ENCODE measurements at places on chromosomes 6 and 20. TPM values are rescaled to one million over a fixed set of nuclear protein-coding genes. Genes with fewer than 3 reads are reported as not detected.

GRCh38 chr20:63834491-63834880, 3.4 kb upstream of the ZBTB46 start:
- no peak for DNase-seq
- H3K27ac ChIP-seq, result no peak overlapping the region

DNA sequence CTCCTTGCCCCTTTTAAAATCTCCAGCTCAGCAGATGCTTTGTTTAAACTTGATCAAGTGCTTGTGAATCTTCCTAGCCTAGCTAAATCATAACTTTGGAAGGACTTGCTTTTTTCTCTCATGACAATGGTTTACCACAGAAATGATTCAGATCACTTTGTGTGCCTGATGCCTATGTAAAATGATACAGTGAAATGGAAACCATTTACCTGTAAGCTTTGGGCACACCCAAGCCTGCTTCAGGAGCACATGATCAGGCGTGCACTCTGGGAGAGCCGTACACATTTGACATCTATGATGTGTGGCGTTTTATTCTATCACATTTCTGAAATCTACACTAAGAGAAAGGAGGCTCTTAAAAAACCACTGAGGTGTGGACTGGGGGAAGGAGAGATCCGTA, 41.1 kb downstream of the PTPN1 start:
- H3K4me3 ChIP-seq, result no peak overlapping the region
- no peaks in the 10 kb centered on the region for H3K27me3 ChIP-seq
- peaks cover 6% of the 10 kb centered on the region for H3K36me3 ChIP-seq
- peaks cover 41% of the 10 kb centered on the region for H3K4me1 ChIP-seq
- DNase-seq, result peak; percentile 44
- H3K27ac ChIP-seq, result no peak overlapping the region

GRCh38 chr6:142787422-142787821, 157.6 kb downstream of the HIVEP2 start:
- H3K36me3 ChIP-seq, result peaks cover 2% of the 10 kb centered on the region
- no peak overlapping the region for H3K4me3 ChIP-seq
- no peak for DNase-seq
- peaks cover 25% of the 10 kb centered on the region for H3K4me1 ChIP-seq
- H3K27ac ChIP-seq, result no peak overlapping the region

GRCh38 chr6:140713495-140713894, 1339.0 kb upstream of the CITED2 start:
- no peak overlapping the region for H3K27ac ChIP-seq
- H3K4me1 ChIP-seq, result no peaks in the 10 kb centered on the region
- H3K4me3 ChIP-seq, result no peak overlapping the region
- H3K27me3 ChIP-seq, result no peaks in the 10 kb centered on the region
- peak; percentile 6 for DNase-seq

- H3K36me3 ChIP-seq, result peaks cover 3% of the 10 kb centered on the region
- no peak overlapping the region for H3K4me3 ChIP-seq
- no peaks in the 10 kb centered on the region for H3K27me3 ChIP-seq
- H3K4me1 ChIP-seq, result no peaks in the 10 kb centered on the region
- H3K27ac ChIP-seq, result no peak overlapping the region
These were observed 2.7 kb upstream of the C6orf163 start for GRCh38 chr6:87341899-87342298.

DNA sequence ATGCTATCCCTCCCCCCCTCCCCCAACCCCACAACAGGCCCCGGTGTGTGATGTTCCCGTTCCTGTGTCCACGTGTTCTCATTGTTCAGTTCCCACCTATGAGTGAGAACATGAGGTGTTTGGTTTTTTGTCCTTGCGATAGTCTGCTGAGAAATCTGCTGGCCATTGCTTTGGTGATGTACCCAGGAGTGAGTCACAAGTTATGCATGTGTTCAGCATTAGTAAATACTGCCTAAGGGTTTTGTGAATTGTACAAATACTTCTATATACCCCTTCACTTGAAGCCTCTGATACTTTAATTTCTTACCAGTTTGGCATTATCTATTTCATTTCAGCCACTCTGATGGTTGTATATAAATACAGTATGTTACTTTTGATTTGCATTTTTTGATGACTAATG, 711.3 kb upstream of the GJE1 start:
- H3K27me3 ChIP-seq, result no peaks in the 10 kb centered on the region
- no peak for DNase-seq
- no peaks in the 10 kb centered on the region for H3K4me1 ChIP-seq
- no peak overlapping the region for H3K27ac ChIP-seq

DNA sequence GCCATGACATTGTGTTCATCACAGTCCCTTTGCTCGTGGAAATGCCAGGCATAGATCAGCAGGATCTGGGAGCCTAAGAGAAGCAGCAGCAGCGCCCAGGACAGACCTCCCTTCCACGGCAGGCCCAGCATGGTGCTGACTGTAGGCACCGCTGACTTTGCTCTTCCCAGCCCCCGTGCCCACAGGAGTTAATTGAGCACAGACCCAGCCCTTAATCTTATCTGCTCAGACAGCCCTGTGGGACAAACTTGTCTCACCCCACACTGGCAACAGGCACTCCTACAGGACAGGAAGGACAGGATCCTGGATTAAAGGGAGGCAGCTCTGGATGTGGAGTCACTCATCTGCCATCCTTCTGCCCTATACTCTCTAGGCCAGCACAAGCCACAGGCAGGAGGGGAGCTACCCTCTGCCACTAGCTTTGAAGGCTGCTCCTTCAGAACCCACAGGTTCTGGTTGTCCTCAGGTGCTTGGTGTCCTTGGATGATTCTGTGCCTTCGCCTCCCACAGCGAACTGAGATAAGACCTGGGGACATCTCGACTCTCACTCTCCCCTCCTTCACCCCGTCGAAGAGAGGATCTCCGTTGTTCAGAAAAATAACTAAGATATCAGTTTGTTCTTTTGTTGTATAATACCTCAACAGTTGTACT, at the start of gene CST9L:
Gene CST9L, minus strand, starts transcription at position 165 of the 651 bp plus-strand sequence. Its CDS starts 34 bp downstream, at position 131.
- no peaks in the 10 kb centered on the region for H3K4me1 ChIP-seq
- DNase-seq, result no peak
- no peak within 1 kb of the TSS for H3K27ac ChIP-seq
- H3K36me3 ChIP-seq, result no peaks in the 10 kb centered on the region
- H3K4me3 ChIP-seq, result no peak within 1 kb of the TSS

- no peaks in the 10 kb centered on the region for H3K27me3 ChIP-seq
- DNase-seq, result no peak
- H3K36me3 ChIP-seq, result no peaks in the 10 kb centered on the region
- no peak overlapping the region for H3K4me3 ChIP-seq
These were observed 118.6 kb upstream of the ASF1A start for GRCh38 chr6:118775381-118775780.

- no peak for DNase-seq
- no peak overlapping the region for H3K4me3 ChIP-seq
These were observed 50.4 kb downstream of the HS3ST5 start for GRCh38 chr6:114292431-114292830.

- no peaks in the 10 kb centered on the region for H3K27me3 ChIP-seq
- H3K4me3 ChIP-seq, result no peak overlapping the region
- no peak for DNase-seq
- peaks cover 27% of the 10 kb centered on the region for H3K4me1 ChIP-seq
- H3K36me3 ChIP-seq, result peaks cover 55% of the 10 kb centered on the region
- H3K27ac ChIP-seq, result no peak overlapping the region
These were observed 3.0 kb downstream of the ROMO1 start for GRCh38 chr20:35702051-35702823.

DNA sequence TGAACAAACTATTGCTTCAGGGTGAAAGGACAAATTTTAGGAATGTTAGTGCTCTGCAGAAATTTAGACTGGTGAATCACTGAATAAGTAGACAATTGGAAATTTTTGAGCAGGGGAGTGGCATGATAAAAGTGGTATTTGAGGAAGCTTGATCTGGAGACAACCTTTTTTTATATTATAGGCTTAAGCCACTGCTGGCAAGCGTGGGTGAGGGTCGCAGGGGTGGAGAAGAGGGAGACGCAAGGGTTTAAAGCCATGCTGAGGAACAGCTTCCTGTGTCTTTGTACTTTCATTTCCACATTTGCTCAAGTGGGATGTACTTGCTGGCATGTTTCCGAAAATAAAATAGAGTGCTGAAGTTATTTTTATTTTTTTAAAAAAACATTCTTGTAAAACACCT, 23.7 kb downstream of the NCOA7 start:
- H3K27me3 ChIP-seq, result no peaks in the 10 kb centered on the region
- DNase-seq, result no peak
- peaks cover 15% of the 10 kb centered on the region for H3K36me3 ChIP-seq
- no peak overlapping the region for H3K4me3 ChIP-seq

DNA sequence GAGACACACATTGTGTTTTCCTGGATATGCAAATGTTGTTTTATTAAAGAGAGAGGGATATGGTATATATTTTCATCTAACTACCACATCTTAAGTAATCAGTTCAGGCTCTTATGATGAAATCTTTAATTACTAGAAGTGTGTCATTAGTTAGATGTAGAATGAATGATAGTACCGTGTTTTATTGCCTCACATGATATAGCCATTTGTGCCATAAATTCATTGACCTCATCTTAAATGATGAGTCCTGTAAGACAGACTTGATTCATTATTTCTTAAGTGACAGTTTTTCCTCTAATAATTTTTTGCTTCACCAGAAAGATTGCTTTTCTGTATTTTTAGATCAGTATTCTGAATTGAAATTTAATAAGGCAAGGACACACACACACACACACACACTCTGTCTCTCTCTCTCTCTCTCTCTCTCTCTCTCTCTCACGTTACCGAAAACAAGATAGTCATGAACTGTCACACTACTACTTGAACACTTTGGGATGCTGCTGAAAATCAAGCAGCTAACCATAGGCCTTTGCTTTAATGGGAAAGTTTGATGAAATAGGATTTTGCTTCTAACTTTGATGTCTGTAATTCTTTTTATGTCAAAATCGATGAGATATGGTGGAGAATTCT, 140.5 kb downstream of the SOBP start:
- no peak overlapping the region for H3K27ac ChIP-seq
- DNase-seq, result no peak
- H3K27me3 ChIP-seq, result peaks cover 43% of the 10 kb centered on the region
- no peak overlapping the region for H3K4me3 ChIP-seq

DNA sequence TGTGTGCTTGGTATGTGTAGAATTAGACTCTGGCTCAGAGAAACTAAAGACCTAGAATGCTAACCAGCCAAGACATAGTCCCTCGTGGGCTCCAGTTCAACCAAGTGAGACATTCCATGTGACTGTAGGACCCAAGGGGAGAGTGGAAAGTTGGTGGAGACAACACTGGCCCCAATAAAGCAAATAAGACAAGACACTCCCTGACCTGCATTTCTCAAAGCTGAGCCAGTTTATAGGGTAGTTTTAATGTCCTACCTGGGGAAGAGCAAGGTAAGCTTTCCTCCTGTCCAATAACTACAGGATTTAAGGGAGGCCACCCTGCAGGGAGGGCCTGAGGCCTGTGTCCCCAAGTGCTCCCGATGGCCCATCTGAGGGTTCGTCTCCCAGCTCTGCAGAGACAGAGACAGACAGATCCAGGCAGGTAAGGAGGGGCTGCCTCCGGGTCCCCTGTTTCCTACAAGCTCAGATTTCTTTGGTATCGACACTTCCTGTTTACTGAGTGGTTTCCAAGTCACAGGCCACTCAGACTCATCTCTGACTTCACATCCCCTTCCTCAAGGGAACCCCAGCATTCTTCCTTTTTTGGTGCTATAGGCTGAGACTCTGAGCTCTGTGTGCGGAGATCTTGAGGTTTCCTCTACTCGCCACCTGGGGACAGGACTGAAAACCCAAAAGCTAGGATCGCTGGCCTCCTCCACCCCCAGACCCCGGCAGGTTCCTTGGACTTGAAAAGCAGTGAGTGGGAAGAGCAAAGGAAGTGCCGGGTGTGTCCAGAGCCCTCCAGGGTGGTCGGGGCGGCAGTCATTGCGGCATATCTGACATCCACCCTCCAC, 92.4 kb downstream of the PRND start:
- peak; percentile 38 for DNase-seq
- H3K36me3 ChIP-seq, result peaks cover 4% of the 10 kb centered on the region
- H3K4me1 ChIP-seq, result peaks cover 70% of the 10 kb centered on the region
- no peaks in the 10 kb centered on the region for H3K27me3 ChIP-seq
- peak overlapping the region; percentile 96 for H3K27ac ChIP-seq
- peak overlapping the region; percentile 80 for H3K4me3 ChIP-seq

- peaks cover 4% of the 10 kb centered on the region for H3K4me1 ChIP-seq
- peak; percentile 16 for DNase-seq
- no peaks in the 10 kb centered on the region for H3K27me3 ChIP-seq
- peak overlapping the region; percentile 75 for H3K4me3 ChIP-seq
These were observed 8.9 kb downstream of the FAM217B start for GRCh38 chr20:59948828-59949720.

GRCh38 chr6:121849477-121849876, 414.0 kb downstream of the GJA1 start:
- no peaks in the 10 kb centered on the region for H3K4me1 ChIP-seq
- no peak for DNase-seq
- no peaks in the 10 kb centered on the region for H3K36me3 ChIP-seq
- H3K4me3 ChIP-seq, result no peak overlapping the region
- H3K27ac ChIP-seq, result no peak overlapping the region

DNA sequence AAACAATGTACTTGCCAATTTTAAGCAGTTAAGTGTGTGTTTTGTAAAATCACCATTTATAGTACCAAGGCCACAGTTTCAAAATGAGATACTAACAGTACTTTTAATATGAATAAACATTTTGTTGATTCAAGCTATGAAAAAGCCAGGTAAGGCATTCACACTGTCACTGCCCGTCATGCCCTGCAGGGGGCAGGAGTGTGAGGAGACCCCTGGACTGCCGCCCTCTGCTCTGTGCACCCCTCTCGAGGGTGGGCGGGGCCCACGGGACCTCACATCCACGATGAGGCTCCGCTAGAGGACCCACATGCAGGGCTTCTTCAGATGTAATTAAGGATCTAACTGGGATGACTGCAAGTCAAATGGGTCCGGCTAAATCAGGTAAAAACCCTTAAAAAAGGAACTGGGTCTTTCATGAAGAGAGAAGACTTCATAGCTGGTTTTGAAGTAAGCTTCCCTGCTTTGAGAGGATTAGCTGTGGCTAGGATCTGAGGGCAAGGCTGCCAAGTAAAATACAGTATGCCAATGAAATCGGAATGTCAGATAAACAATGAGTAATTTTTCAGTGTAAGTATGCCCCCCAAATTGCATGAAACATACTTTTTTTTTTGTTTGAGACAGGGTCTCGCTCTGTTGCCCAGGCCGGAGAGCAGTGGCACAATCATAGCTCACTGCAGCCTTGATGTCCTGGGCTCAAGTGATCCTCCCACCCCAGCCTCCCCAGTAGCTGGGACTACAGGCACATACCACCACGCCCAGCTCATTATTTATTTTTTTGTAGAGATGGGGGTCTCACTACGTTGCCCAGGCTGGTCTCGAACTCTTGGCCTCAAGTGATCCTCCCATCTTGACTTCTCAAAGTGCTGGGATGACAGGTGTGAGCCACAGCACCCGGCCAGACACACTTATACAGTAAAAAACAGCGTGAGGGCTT, 18.7 kb downstream of the DIDO1 start:
- no peaks in the 10 kb centered on the region for H3K27me3 ChIP-seq
- no peaks in the 10 kb centered on the region for H3K4me1 ChIP-seq
- DNase-seq, result peak; percentile 36
- no peak overlapping the region for H3K4me3 ChIP-seq
- H3K27ac ChIP-seq, result peak overlapping the region; percentile 20

ZBP1 gene
- total RNA-seq, result 67.0 TPM

FERMT1 gene
- total RNA-seq, result not detected

GATA5 gene
- total RNA-seq, result not detected

EDN3 gene
- 0.44 TPM for total RNA-seq

ZNF184 gene
- 14.9 TPM for total RNA-seq

TRIM15 gene
- not detected for total RNA-seq

GPLD1 gene
- total RNA-seq, result 1.7 TPM

Measured in CD4-positive, CD25-positive, alpha-beta regulatory T cell (primary cell).